ENCODE measurements at places on chromosomes 13 and 19.

GRCh38 chr13:47639738-47640447, 361.2 kb downstream of the SUCLA2 start:
- DNase-seq: no peak

DNA sequence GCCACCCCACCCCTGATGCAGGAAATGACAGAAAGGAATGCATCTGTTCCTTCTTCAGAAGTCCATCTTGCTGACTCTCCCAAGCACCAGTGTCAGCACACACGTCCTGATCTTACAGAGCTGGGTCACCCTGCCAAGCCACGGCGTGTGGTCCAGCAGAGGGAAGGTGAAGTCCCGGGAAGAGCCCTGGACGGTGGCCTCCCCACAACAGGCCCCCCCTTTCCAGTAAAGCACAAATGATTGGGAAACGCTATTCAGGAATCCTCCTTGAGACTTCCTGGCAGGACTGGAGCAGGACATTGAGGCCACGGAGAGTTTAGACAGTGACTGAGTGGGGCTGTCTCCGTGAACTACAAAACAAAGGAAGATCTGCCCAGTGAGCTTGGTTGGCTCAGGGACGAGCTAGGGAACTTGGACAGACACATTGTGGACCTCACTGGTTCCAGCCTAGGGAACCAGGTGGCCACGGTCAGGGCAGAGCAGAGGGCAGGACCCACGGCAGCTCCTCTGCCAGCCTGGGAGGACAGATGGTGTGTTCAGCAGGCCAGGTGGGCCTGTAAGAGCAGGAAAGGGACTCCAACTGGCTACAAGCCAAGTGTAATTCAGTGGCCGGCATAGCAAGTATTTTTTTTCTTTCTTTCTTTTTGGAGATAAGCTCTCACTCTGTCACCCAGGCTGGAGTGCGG, 41.7 kb downstream of the ELL start:
- DNase-seq: peak; percentile 32

DNA sequence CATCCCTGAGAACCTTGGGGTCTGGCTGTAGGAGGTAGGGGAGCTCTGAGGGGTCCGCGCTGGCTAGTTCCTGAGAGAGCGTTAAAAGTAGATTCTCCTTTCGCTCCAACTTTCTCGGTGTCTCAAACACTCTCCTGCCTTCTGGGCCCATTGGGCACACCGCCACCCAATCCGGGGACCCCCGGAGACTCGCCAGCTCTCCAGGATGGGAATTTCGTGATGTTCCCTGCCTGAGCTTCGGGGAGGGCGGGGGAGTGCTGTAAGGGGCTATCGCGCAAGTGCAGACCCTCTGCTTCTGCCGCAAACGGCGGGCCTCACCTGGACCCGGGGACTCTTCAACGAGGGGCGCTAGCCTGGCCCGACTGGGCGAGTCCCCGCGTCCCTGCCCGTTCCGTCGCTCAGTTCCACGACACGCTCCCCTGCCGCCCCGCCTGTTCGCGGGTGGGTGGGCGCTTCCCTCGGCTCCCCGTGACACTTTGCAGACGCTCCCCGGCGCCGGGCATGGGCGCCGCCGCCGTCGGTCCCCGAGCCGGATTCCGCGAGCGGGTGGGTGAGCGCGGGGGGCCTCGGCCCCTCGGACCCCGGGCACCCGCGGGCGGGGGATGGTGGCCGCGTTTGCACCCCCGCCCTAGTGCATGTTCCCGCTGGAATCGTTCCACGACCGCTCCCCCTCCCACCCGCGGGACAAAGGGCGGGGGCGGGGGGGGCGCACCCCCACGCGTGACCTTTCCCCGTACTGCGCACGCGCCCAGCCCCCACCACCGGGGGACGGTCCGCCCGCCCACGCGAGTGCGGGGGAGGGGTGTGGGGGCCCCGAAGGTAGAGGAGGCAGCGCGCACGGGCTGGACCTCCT, at the start of gene CCDC106:
Gene CCDC106 (plus strand): TSS at position 481 of the 853 bp plus-strand sequence. CDS start 835 bp downstream, outside the sequence.
- DNase-seq: peak; percentile 81

DNA sequence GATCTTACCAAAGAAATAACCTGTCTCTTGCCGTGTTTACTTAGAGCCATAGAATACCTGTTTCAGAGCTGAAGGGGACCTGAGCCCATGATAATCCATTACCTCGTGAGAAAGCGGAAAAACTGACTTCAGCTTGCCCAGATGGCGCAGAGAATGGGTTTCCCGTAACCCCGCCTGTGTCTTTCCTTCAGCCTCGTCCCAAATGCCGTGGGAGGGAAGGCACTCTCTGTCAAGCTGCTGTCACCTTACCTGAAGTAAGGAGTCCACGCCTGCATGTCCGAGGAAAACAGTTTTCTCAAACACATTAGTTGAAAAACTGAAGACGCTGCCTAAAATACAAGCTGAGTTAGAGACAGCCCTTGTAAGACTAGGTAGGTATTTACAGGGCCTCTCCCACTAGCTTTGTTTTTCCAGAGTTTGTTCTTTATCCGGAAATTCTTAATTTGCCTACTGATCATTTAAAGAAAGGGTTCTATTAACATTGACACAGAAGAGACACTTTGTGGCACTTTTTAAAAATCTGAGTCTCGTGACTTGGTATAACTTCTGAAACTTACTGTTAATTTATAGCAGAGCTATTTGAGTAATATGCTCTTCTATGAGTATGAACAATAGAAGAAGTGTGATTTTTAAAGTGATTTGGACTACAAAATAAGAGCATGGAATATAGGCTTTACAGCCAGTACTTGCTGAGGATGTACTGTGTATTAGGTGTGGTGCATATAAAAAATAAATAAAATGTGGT, 1.3 kb upstream of the INTS6 start:
- DNase-seq: no peak

- no peak for DNase-seq
Measured at GRCh38 chr19:43416951-43417623, 2.4 kb downstream of the TEX101 start.

DNA sequence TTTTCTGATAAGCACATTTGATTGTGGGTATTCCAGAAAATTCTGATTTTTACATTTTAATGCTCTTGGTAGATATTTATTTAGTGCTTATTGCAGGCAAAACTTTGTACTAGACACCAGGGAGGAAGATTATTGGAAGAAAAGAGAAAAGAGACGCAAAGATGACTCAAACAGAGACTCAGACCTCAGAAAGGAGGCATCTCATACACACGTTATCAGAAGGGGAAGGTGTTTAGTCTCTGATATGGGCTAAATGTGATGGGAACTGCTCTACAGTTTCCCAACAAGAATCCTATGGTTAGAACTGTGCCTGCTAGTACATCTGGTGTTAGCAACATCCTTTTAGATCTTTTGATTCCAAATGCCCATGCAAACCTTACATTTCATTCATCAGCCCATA, 245.6 kb downstream of the KLF5 start:
- no peak for DNase-seq

- no peak for DNase-seq
Measured at GRCh38 chr19:49056101-49056901, 1.2 kb downstream of the CGB7 start.

GRCh38 chr19:46571495-46571894, 29.6 kb upstream of the CALM3 start:
- DNase-seq: no peak

GRCh38 chr13:106433066-106433465, 102.4 kb downstream of the EFNB2 start:
- no peak for DNase-seq

DNA sequence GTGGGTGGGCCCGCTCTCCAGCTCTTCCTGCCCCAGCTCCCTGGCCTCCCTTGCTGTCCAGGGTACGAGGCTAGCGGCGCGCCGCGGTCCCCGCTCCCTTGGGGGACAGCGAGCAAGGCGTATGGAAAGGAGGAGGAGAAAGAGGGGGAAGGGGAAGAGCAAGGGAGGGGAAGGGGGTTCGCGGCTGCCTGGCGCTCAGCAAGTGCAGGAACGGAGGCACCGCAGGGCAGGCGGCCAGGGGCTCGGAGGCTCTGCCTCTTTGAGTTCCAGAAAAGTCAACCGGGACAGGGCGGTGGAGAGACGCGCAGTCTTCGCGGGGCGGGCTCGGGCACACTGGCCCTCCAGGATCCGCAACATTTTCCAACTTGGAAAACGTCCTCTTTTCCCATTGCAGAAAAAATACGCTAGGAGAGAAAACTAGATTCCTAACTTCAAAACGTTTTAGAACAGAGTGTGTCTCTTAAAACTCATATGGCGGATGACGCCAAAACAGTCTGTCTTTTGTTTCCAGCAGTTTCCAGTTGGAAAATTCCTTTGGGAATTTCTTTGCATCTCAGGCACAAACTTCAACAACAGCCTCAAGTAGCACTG, 23.1 kb upstream of the TNFRSF19 start:
- no peak for DNase-seq

DNA sequence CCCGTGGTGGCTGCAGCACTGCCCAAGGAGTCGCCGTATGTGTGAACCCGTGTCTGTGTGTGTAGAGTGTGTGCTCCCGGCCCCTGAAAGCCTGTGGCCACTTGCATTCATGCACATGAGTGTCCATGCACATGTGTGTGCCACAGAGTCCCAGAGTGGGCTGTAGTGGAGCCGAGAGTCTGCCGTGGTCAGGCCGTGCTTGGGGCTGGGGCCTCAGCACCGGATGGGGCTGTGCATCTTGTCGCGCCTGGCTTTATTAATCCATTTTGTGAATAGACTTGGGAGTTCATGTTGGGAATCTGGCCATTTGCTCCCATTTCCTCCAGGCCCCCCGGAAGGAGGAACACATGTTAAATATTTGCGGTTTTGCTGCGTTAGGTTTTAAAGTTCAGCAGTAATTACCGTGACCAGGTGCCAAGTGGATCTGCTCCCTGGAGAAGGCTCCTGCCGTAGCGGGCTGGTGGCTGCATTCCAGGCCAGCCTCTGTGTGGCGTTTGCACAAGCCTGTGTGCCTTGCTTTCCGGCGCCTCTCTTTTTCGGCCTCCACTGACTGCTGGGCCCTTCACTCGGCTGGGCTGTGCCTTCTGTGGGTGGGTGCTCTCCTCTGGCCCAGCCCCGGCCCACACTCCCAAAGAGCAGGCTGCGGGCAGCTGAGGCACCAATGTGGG, 69.2 kb upstream of the KCTD15 start:
- DNase-seq: no peak

DNA sequence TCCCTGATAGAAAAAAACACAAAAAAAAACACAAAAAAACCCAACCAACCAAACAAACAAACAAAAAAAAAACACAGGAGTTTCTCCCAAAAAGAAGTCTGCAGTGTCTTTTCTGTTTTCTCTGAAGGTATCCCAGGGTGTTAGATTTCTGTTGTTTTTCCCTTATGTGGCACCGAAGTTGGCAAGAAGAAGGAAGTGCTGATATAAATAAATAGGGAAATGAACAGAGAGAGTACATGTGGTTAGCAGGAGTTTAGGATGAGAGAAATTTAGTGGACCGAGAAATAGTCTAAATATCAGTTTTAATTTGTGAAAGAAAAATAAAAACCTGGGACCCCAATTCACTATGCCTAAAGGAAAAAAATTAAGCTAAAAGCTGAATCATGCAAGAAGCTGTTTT, 287.0 kb upstream of the SGCG start:
- no peak for DNase-seq

DNA sequence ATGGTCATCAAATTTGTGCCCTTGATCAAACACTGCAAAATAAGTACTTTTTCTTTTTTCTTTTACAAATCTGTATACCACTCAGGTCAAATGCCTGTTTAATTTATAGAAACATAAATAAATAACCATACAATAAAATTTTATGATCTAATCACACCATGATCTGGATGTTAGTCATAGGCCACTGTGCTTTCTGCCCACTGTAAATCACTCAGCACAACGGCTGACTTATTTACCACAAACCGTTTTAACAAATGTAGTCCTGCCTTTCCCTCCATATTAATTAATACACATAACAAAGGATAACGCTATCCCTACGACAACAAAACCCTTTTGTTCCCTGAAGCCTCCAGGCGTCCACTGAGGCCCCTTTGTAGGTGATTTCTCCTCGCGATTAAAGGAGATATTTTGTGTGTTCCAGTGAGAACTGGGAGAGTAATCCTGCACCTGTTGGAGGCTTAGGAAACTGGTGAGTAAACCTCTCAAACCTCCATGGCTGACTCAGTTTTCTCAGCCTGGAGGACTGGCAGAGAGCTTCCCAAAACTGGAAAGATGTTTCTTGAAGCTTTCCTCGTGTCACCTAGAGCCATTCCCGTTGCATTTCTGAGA, 477.1 kb upstream of the SGCG start:
- no peak for DNase-seq

DNA sequence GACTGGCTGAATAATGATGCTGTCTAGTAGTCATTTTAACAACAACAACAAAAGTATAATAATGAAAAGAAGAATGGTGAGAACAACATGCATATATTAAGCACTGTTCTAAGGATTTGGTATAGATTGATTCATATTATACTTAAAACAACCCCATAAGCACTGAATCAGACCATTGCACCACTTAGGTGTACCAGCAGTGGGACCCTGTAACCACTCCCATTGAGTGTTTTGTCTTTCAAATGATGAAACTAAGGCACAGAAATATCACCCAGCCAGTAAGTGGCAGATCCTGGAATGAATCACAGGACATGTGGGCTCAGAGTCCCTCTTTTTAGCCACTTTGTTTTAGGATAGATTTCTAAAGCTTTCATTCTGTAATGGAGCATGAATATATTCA, 14.9 kb upstream of the TNFSF11 start:
- no peak for DNase-seq

DNA sequence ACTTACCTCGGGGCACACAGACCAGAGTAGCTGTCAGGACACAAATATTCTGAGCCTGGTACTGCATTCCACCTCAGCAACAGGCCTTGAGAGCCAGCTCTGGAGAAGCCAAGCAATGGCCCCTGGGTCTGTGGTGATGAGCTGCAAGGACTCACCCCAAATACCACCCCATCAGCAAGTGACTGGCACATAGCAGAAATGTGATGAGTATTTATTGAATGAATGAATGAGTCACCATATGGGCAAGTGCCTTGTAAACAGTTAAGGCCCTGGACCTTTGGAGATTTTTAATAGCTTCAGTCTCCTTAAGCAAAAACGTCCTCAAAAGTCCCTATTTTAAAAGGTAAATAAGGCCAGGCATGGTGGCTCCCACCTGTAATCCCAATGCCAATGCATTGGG, 18.2 kb downstream of the GSX1 start:
- no peak for DNase-seq

GRCh38 chr19:50427997-50428425, 4.7 kb upstream of the MYBPC2 start:
- DNase-seq: no peak

- no peak for DNase-seq
Measured at GRCh38 chr13:84994582-84994981, 804.6 kb downstream of the SLITRK6 start.
